ENCODE measurements at places on chromosomes 1 and 21.
A peak's percentile ranks its signal among the peaks of the same experiment; 100 is the strongest.

- DNase-seq, result no peak
Observed at GRCh38 chr1:96498744-96499340, 222.7 kb upstream of the PTBP2 start.

- DNase-seq, result no peak
Observed at GRCh38 chr21:45488931-45489721, 53.1 kb downstream of the SLC19A1 start.

DNA sequence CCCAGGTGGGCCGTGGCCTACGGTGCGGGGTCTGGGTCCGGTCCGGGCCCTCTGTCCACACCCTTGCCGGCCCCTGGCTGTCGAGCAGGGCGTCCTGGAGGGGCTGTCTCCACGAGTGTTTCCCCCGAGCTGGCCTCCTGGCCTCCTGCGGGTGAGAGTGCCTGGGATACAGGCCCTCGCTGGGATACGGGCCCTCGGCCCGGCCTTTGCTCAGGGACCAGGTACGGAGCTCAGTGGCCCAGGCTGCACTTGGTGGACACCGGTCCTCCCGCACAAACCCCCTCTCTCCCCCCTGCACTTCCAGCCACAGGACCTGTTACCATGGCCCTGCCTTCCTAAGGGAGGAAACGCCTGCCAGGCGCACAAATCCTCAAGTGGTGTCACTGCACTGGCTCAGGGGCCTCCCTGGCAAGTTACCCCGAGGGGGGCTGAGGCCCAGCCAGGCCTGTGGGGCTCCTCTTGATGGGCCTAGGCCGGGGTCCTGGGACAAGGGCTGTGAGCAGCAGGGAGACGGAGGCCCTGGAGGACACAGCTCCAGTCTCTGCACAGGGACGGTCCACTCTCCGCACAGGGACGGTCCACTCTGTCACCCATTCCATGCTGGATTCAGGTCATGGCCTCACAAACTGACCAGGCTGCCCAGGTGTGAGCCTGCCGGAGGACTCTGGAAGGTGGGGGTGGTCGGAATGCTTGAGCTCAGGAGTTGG lies 18.2 kb upstream of the RNF223 start:
- peak; percentile 39 for DNase-seq

DNA sequence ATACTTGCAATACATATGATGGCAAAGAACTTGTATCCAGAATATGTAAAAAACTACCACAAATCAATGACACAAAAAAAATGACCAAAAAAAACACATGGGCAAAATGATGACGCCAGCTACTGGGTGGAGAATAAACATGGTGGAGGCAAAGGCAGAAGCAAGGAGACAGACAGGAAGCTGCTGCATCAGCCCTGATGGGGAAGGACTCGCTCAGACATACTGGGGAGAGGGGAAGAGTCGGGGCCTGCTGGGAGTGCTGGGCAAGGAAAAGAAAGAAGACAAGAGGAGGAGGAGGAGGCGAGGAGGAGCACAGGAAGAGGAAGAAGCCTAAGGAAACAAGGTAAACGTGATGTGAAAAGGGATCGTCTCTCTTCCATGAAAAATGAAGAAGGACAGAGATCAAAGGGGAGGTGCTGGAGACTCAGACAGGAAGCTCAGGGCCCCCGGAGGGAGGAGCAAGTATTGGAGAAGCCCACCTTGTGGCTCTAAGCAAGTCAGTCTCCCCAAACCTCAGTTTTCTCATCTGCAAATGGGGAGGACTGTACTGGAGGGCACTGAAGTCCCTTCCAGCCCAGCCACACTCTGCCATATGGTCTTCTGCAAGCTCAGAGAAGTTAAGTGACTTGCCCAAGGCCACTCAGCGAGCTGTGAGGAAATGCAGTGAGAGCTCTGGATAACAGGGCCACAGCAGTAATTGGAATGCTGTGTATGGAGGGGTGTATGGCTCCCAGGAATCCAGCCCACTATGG lies 24.2 kb downstream of the OLFML2B start:
- DNase-seq, result no peak

GRCh38 chr1:18353528-18353927 lies 127.2 kb upstream of the KLHDC7A start:
- DNase-seq, result no peak

- peak; percentile 85 for DNase-seq
Observed at GRCh38 chr1:20574686-20575540, 14.0 kb upstream of the CDA start.

- DNase-seq, result no peak
Observed at GRCh38 chr1:78755986-78756385, 106.4 kb downstream of the IFI44 start.

DNA sequence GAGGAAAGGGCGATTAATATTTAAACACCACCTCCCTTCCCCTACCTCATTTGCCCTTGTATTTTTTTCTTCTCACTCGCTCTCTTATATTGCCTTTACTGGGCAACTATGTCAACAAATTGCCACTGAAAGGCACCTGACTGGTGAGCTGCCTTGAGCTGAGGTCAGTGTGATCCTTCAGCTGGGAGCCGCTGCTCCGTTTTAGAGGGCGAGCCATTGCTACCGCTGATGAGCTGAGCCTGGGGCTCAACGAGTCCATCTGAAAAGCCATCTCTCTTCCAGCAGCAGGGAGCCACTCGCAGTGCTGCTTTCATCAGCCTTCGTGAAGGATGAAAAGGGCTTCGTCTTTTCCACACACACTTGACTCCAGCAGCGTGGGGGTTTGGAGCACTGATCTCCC lies 108.0 kb upstream of the KIF26B start:
- no peak for DNase-seq

GRCh38 chr1:227941509-227942020 lies 6.2 kb downstream of the WNT9A start:
- peak; percentile 34 for DNase-seq

DNA sequence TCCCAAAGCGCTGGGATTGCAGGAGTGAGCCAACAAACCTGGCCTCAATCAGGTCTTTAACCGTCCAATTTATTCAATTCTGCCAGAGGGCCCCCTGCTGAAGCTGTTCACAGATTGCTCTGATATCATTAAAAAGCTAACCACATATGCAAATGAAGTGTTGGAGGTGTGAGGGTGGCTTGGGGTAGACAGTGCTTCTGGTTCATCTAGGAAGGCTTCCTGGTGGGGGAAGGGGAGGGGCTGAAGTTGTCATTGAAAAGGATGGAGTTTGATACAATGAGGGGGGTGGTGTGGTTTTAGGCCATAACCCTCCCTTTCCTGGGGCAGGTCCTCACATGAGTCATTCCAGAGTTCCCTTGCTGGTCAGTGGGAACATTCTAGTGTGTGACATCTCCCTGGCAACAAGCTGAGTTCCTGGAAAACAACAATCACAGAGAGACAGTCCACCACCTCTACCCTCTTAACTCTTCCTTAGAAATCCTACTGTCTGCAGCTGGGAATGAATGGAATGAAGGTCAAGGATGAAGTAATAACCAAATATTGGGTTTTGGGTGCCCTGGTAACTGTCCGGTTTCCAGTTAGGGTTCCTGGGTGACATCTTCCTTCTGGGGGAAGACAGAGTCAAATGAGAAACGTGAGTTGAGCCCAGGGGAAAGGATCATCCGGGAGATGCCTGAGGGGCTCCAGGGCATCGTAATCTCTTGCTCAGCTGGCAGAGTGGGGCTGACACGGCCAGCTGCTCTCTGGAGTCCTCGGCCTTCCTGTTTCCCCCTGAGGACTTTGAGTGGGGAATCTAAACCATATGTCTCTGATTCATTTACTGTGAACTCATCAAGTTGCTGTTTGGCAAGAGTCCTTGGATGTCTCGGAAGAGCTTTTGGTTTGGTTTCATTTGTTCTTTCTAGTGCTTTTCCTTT lies 32.2 kb downstream of the BATF3 start:
- peak; percentile 91 for DNase-seq

- DNase-seq, result no peak
Observed at GRCh38 chr1:207857447-207857846, 53.5 kb downstream of the CD34 start.

DNA sequence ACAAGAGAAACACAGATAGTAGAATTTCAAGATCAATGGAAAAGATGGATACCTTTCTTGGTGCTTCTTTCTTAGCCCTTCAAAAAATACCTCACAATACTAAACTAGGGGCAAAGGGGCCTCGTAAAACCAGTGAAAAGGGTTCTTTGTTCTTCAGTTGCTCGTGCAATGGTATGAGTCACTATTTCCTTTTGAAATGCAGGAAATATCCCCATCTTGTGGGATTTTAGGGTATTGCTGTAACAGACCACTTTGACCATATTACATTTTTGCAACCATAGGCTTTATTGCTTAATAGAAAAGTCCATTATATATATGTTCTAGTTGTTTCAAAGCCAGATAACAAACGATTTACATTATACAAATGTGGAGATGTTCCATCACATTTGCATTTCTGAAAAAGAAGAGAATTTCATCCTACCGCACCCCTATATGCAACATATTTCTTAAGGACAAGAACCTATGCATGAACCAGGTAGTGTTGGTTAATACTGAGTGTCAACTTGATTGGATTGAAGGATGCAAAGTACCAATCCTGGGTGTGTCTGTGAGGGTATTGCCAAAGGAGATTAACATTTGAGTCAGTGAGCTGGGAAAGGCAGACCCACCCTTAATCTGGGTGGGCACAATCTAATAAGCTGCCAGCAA lies 88.6 kb upstream of the PKN2 start:
- no peak for DNase-seq

- no peak for DNase-seq
Observed at GRCh38 chr1:213996320-213997037, 8.7 kb downstream of the PROX1 start.

DNA sequence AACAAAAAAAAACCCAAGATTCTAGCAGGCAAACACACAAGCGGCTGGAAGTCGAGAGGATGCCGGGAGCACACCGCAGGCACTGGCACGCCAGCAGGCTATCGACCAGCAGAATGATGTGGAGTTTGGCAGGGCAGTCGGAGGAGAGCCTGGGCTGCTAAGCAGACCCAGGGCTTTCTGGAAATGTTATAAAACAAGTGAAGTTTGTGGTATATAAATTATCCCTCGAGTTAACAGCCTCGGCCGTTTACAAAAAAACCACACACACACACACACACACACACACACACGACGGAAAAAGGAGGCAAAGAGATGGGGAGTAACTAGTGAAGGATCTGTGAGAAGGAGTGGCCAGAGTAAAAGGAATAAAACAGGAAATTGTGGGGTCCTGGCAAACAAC lies 87.2 kb upstream of the IVNS1ABP start:
- DNase-seq, result no peak

- no peak for DNase-seq
Observed at GRCh38 chr1:10502206-10502605, 27.5 kb downstream of the PEX14 start.

DNA sequence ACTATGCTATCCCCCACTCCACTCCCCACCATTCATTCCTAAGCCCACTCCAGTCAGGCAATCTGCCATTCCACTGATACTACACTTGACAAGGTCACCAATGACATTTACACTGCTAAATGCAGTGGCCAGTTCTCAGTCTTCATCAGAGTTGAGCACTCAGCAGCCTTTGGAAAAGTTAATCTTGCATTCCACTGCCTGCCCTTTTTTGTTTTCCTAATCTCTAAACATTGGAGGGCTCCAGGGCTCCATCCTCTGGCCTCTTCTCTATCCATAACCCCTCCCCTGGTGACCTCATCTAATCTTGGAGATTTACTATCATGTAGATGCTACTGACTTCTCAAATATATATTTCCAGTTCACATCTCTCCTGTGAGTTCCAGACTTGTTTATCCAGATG lies 70.9 kb upstream of the S1PR1 start:
- DNase-seq, result no peak

GRCh38 chr1:92380867-92381266 lies 82.0 kb downstream of the RPAP2 start:
- DNase-seq, result no peak

GRCh38 chr1:153260585-153261280 lies 1.2 kb downstream of the LORICRIN start:
- DNase-seq, result no peak

GRCh38 chr1:153032677-153033308 lies 1.8 kb downstream of the SPRR1B start:
- DNase-seq, result peak; percentile 33

DNA sequence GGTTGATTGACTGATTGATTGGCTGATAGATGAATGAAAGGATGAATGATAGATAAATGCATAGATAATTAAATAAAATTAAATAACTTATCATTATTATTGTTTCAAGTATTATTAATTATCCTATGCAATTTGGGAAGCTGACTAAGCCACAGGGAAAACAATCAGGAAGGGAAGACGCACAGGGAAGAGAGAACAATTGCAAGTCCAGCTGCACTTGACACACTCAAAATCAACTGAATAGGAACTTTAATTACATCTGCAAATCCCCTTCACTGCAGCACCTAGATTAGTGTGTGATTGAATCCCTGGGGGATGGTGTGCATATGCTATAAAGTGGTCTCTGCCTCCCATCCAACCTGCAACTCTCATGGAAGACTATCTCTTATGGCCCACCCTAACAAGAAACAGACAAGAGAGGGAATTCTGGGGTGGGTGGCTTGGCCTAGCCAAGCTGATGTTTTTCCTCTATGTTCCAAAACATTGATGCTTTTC lies 161.1 kb upstream of the FGGY start:
- DNase-seq, result no peak

DNA sequence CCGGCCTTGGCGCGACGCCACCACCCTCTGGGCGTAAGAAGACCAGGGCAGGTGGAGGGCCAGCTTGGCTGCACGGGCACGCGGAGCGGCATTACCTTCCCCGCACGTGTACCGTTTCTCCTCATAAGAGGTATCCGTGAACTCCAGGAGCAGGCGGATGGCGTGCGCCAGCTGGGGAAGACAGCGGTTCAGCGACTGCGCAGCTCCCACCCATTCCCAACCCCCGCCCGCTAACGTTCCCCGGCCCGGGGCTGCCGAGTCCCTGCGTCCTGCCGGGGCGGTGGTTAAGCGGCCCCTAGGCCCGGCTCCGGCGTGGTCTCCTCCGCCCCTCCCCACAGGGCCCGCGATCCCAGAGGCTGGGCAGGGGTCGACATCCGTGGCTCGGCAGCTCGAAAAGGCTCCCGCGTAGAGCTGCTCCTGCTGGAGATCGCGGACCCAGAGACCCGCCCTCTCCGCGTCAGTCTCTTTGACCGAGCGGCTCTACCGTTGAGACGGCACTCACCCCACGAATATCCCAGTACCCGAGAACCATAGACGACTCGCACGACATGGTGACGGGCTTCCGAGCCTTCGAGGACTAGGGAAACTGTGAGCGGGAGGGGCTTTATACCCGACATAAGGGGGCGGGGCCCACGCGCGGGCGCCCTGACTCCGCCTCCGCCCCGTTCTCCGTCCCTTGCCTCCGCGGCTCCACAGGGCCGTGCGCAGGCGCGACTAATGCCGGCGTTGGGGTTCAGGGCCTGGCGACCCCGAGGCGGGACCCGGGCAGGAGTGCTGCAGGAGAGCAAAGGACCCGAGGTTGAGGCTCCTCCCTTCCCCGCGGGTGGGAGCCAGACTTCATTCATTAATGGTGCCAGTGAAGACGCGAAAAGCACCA lies 862 bp downstream of the GSTM3 start:
- DNase-seq, result peak; percentile 82

DNA sequence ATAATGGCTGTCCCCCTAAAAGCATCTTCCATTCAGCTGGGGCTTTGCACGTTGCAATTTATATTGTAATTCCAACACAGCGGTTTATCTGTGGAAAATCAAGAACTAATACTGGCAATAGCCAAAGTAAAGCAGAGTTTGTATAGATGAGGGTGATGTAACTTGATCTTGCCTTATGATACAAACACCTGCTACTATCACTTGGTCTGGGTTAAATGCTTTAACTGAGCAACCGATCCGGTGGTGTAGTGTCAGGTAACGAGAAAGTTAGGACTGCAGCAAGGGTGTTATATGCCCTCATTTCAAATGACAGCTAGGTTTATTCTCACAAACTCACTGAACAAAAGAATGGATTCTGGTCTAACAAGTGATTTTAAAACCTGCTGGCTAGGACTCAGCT lies 47.3 kb upstream of the PLPPR4 start:
- DNase-seq, result no peak

Measured in SJSA1 (cell line).